ENCODE measurements at places on chromosomes 12 and 14.

GRCh38 chr12:78447373-78447772, 417.2 kb upstream of the SYT1 start:
- no peak for DNase-seq

DNA sequence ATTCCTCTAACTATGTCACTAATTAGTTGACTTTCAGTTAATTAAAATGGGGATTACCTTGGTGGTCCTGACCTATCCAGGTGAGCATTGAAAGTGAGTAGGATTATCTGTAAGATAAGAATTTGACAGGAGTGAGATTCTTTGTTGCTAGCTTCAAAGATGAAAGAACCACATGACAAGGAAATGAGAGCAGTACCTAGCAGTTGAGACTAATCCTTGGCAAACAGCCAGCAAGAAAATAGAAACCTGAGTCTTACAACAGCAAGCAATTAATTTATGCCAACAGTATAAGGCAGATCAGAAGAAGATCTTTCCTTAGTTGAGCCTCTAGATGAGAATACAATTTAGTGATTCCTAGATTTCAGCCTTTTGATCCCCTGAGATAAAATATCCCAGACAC, 1058.4 kb downstream of the LRFN5 start:
- no peak for DNase-seq

DNA sequence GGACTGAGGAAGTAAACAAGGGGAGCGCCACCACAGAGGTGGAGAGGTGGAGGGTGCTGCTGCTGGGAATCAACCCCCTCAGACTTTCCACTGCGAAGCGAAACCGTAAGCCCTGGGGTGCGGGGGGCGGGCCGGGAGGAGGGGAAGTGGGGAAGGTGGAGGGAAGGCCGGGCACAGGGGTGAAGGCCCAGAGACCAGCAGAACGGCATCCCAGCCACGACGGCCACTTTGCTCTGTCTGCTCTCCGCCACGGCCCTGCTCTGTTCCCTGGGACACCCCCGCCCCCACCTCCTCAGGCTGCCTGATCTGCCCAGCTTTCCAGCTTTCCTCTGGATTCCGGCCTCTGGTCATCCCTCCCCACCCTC, at the start of gene LAG3:
Gene LAG3, plus strand, starts transcription at position 190 of the 365 bp plus-strand sequence. CDS start 333 bp downstream, outside the sequence.
- peak; percentile 86 for DNase-seq

DNA sequence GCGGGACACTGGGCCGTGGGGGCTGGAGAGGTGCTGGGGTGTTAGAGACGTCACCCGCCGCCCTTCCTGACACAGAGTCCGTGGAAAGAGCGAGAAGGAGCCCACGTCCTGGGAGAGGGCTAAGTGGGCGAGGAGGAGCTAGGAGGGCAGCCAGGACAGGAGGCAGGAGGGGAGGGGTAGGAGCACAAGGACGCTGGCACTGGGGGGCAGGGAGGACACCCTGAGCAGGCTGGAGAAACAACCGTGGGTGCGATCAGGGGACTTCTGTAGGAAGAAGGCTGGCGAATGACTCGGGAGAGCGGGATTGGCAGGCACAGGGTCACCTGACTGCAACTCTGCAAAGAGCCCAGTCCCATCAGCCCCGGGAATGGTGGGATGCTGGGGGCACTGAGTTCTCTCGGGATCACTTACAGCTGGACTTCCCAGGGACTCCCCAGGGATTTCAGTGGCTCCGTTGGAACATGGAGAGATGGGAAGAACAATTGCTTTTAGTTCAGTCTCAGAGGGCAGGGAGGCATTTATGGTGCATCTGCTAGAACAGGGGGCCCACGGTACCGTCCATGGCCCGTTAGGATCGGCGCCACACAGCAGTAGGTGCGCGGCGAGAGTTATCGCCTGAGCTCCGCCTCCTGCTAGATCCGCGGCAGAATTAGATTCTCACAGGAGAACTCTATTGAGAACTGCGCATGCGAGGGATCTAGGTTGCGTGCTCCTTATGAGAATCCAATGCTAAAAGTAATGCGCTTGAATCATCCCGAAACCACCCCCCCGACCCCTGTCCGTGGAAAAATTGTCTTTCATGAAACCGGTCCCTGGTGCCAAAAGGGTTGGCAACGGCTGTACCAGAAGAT, 24.3 kb downstream of the UBR7 start:
- DNase-seq, result peak; percentile 9

DNA sequence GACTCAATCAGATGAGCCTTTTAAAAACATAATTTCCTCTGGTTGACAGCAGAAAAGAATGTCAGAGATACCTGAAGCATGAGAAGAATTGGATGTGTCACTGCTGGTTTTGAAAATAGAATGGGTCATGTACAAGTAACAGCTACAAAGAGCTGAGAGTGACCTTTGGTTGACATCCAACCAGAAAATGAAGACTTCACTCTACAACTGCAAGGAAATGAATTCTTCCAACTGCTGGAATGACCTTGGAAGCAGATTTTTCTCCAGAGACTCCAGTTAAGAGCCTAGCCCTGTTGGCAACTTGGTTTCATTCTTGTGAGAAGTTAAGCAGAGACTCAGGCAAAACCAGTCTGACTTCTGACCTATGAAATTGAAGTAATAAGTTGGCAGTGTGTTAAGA, 505.9 kb downstream of the SLC16A7 start:
- DNase-seq, result no peak

DNA sequence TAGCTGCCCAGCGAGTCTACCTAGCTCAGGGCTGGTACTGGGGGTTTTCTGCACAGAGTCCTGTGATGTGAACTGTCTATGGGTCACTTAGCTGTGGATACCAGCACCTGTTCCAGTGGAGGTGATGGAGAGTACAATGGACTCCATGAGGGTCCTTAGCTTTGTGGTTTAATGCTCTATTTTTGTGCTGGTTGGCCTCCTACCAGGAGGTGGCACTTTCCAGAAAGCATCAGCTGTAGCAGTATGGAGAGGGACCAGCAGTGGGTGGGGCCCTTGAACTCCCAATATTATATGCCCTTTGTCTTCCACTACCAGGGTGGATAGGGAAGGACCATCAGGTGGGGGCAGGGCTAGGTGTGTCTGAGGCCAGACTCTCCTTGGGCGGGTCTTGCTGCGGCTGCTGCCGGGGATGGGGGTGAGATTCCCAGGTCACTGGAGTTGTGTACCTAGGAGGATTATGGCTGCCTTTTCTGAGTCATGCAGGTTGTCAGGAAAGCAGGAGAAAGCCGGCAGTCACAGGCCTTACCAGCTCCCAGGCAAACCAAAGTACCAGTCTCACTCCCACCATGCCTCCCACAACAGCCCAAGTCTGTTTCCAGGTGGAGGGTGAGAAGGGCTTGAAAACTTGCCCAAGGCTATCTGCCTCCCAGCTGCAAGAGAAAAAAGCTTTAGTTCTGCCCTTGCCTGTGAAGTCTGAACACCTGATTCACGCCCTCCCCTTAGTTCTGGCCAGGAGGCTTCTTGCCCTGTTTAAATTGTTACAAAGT, 163.0 kb upstream of the NUDT4 start:
- DNase-seq, result no peak

DNA sequence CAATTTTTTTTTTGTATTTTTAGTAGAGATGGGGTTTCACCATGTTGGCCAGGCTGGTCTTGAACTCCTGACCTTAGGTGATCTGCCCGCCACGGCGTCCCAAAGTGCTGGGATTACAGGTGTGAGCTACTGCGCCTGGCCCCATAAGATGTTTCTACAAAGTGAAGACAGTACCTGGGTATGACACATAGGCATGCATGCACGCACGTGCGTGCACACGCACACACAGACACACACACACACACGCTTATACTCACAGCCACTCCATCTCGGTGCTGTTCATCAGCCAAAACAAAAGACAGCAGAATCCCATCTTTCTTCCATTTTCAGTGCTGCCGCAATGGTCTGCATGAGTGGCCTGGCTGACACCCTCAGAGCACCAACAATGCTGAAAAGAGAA, 63.9 kb downstream of the VCPKMT start:
- DNase-seq, result no peak

DNA sequence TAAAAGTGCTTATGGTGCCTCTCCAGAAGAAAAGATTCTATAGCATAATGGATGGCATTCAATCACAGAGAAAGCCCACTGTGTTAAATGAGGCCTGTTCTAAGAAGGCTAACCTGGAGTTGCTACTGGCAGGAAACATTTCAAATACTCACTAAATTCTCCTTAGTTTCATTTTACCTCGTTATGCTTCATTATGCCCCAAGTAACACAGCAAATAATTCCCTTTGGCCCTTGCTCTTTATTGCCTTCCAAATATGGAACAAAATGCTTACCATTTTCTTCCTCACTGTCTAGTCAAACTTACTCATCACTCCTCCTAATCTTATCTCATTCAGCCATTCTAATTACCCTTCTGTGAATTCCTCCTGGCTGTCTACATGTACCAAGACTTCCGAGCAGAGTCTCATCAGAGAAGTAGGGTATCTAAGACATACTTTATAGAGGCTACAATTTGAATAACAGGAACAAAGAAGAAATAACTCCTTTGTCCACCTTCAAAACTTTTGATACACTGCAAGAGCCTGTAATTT, 292.1 kb upstream of the CLEC14A start:
- DNase-seq, result no peak

DNA sequence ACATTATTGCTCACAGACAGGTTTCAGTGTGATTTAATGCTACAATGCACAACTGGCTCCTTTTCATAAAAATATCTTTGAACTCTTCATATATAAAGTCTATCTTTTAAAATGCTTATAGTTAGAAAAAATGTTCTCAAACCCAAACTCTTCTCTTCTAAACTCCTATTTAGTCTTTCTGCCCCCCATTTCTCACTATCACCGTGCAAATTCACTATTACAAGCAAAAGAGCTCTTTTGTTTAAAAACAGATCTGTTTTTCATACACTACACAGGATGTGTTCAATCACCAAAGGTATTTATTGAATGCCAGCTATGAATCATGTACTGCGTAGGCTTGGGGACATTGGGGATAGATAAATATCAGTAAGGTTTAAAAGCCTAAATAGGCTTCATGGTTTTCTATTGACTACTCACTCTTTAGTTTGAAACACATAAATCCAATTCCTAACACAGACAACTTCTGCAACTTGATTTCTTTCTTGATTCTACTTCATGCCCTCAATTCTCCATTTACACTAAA, 692.3 kb downstream of the C12orf50 start:
- no peak for DNase-seq

DNA sequence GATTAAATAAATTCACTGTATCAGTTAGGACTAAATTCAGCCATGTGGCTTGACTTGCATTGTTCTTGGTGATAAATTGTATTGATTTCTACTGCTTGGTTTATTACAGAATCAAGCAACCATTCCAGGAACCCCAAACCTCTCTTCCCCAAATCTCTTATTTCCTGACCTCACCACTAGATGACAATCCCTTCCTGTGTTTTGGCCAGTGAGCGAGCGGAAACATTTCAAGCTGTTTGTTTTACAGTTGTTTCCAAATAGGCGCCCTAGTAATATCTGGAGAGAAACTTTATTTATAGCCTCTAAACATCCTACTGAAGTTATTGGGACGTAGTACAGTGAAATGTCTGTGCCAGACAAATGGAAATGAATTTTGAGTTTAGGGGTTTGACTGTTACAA, 161.1 kb downstream of the SNAPC1 start:
- DNase-seq, result no peak

DNA sequence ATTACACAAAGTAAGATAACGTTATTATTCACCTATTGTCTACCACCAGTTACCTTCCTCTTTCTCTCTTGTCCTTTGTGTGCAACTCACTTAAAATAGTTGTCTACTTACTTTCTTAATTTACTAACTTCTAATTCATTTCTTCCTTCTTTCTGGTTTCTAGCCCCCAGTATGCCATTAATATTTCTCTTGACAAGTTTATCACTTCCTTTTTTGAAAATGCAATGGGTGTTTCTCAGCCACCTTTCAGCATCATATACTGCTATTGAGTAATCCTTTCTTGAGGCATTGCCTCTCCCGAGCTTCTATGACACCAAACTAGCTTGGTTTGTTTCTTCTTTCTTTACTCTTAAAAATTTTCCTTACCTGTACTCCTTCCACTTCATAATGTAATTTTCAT, 633.6 kb downstream of the TMTC2 start:
- no peak for DNase-seq

DNA sequence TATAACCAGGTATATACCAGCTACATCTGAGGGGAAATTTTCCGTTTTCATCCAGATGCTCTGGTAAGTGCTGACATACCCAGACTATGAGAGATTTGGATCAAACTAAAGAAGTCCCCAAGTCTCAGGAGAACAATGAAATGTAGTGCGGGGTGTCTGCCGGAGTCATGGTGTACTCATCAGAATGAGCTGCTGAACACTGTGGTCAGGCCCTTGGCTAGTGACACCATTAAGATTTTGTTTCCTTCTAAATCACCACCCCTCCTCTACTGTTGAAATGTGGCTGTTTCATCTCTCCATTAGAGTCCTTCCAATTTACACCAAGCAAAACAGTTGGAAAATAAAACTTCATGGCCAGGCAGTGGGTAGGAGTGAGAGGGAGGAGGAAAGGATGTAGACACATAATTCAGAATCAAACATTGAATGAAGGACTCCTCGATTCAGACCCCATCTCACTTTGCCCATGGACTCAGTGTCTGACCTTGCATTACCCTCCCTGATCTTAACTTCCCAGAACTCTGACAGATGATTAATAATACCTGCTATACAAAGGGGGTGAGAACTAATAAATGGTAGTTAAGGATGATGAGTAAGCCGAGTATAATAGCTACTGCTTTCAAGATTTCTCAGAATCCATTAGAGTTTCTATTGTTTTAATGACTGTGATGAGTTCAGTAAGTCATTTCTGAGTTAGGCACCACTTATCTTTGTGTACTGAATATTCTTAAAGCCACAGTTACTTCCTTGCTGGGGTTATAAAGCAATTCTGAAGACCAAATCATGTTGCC, 127.4 kb downstream of the CRADD start:
- no peak for DNase-seq

- no peak for DNase-seq
Observed at GRCh38 chr12:128150961-128151360, 116.0 kb upstream of the TMEM132C start.

- DNase-seq, result no peak
Observed at GRCh38 chr12:5798242-5799015, 146.6 kb downstream of the ANO2 start.

- DNase-seq, result no peak
Observed at GRCh38 chr12:40405419-40405818, 180.6 kb downstream of the LRRK2 start.

DNA sequence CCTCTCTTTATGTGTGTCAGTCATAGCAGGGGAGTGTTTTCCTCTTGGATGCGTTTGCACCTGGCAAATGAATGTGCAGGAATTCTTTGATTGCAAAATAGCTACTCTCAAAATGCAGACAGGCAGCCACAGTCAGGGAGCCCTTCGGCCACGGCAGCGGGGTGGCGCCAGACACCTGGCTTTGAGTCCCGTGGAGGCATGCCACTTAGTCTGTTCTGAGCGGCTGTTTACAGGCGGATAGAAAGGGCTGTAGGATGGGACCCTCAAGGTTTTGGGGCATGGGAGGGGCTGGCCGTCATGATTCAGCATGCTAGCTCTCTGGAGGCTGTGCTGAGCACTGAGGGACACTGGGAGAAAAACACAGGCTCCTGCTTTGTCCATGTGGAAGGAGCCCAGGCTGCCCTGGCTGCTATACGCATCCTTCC, 117.1 kb downstream of the SLC25A47 start:
- DNase-seq, result peak; percentile 45

Measured in stimulated activated naive CD8-positive, alpha-beta T cell treated with anti-CD3 and anti-CD28 coated beads, Interleukin-15, Interleukin-2, amounts not matched to agents 100 U/mL and 50 U/mL, for 24 hours (primary cell).